Jurkat, Clone E6-1 (cell line): ENCODE measurements at places on chromosomes 5 and 9.

GRCh38 chr9:97714435-97714834 is 17.3 kb upstream of the XPA start:
- DNase-seq: peak; percentile 44

GRCh38 chr5:12292610-12293204 is 388.5 kb upstream of the CTNND2 start:
- DNase-seq: peak; percentile 43

- DNase-seq: no peak
These were observed 43.9 kb upstream of the MTAP start for GRCh38 chr9:21758540-21758939.

DNA sequence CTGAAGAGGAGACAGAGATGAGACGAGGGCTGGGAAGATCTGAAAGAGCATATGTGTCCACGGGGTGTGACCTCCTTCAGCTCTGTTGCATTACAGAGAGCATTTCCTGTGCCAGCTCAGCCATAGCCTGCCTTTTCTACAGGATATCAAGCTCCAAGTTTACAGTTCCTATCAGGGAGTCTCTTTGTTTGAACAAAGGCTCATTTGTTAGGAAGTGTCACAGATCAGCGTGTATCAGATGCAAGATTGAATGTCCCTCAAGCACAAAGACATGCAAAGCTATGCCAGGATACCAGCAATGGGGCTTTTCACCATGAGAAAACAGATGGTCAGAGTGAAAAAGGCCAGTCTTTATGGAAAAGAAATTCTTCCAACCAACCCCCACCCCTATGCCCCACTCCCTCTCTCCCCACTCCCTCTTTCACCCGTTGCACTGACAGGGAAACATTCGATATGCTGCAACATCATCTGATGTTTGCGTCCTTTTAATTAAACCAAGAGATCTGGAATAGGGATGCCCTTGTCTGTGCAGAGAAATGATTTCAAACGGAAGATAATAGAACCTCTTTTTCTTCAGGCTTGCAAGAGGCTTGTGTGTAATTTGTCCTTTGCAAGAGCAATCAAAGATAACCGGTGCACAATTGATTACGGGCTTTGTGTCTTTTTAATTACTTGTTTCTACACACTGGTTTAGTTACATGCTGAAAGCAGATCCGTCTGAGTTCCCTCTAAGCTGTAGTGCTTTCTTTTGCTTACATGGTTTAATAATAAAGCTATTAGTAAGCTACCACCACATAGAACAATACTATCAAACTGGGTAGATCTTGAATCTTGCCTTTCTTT is 263.1 kb upstream of the RGMB start:
- DNase-seq: no peak
